ENCODE measurements at places on chromosomes 4 and X. TPM values are rescaled to one million over a fixed set of nuclear protein-coding genes. Genes with fewer than 3 reads are reported as not detected.
A peak's percentile ranks its signal among the peaks of the same experiment; 100 is the strongest.

The HDX gene
- 3.4 TPM for total RNA-seq

The TREX2 gene
- total RNA-seq, result 0.74 TPM

The IRF2 gene
- 18.4 TPM for total RNA-seq

GRCh38 chrX:140343226-140343868, 161.5 kb downstream of the SOX3 start:
- DNase-seq, result peak; percentile 37

DNA sequence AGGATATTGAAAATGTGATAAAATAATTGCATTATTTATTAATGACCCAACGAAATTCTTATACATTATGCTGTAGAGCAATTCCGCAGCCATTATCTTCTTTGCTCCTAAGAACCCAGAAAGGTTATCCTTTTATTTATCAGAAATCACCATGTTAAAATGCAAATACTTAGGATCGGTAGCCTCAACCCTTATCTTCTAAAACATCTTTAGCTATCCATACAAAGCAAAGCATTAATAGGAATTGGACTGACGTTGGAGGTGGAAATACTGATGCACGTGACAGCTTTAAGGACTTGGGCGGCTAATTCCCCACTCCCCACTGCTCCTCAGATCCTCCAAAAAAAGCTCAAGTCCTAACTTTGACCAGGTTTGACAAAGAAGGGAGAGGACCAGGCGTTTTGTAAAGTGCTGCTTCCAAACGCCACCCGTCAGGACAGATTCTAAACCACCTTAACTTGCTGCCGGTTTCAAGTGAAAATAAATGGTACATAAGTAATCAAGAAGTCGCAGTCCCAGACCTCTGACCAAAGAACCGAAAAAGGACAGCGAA, 539 bp upstream of the SPCS3 start:
- no peak for DNase-seq

GRCh38 chrX:133418588-133418987, 3.3 kb upstream of the GPC4 start:
- DNase-seq, result no peak

GRCh38 chr4:30903502-30904214, 183.5 kb downstream of the PCDH7 start:
- DNase-seq, result peak; percentile 31

GRCh38 chr4:8643986-8644385, 51.4 kb downstream of the CPZ start:
- no peak for DNase-seq

GRCh38 chr4:150419939-150420338, 162.0 kb upstream of the MAB21L2 start:
- DNase-seq, result no peak

GRCh38 chr4:187016101-187016500, 292.4 kb upstream of the FAT1 start:
- DNase-seq, result no peak

DNA sequence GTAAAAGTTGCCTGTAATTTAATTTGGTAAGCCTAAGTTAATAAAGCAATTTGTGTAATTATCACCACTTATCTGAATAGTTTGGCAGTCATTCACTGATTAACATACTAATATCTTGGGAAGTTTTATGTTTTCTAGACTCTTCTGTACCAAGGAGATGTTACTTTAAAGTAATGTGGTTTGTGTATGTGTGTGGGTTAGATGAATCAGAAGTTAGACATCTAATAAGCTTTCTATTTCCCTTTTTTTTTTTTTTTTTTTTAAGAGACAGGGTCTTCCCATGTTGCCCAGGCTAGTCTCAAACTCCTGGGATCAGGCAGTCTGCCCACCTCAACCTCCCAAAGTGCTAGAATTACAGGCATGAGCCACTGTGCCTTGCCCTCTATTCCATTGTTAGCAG, 5.3 kb downstream of the SLAIN2 start:
- no peak for DNase-seq

DNA sequence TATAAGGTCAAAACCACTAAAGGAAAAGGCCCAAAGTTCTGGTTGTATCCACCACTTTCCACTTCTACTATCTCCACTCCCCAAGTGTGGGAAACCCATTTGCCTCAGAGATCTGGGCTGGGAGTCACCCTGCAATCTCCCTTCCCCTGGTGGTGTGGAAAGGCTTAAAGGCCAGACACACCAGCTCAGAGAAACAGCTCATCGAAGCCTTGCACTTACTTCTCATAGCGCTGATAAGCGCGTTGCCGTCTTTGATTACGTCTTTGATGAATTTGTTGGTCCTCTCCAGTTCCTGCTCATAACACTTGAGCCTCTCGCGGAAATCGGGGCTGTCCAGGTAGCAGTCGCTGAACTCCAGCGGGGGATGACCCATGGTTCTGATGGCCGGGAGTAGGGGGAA, 647 bp downstream of the OPHN1 start:
- DNase-seq, result no peak

- no peak for DNase-seq
Observed at GRCh38 chr4:151147000-151147399, 47.6 kb downstream of the RPS3A start.

- DNase-seq, result peak; percentile 43
Observed at GRCh38 chr4:93788712-93789111, 39.8 kb upstream of the ATOH1 start.

DNA sequence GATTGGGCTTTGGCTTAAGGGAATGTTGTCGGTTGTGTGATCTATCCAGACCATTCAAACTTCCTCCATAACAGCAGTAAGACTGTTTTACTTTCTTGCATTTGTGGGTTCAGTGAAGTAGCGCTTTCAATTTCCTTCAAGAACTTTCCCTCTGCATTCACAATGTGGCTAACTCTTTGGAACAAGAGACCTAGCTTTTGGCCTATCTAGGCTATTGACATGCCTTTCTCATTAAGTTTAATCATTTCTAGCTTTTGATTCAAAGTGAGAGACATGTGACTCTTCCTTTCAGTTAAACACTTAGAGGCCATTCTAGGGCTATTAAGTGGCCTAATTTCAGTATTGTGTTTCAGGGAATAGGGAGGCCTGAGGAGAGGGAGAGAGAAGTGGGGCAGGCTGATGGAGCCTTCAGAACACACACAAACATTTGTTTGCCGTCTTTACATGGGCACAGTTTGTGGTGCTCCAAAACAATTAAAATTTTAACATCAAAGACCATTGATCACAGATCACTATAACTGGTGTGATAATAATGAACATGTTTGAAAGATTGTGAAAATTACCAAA, 34.1 kb downstream of the ADH5 start:
- DNase-seq, result no peak

DNA sequence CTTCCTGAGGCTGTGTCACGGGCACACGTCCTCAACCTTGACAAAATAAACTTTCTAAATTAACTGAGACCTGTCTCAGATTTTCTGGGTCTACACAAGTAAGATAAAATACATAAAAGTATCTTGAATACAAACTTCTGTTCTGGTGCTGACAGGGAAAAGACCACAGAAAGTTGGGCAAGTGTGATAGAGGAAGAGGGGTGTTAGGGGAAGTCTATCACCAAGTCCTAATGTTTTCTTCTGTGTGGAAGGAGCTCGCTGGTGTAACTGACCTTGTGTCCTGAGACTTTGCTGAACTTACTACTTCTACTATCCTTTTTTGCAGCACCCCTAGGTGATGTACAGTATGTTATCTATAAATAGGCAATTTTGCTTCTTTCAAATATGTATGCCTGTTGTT, 97.0 kb upstream of the STIM2 start:
- no peak for DNase-seq

GRCh38 chr4:139137763-139138162, 39.3 kb downstream of the ELF2 start:
- DNase-seq, result no peak

DNA sequence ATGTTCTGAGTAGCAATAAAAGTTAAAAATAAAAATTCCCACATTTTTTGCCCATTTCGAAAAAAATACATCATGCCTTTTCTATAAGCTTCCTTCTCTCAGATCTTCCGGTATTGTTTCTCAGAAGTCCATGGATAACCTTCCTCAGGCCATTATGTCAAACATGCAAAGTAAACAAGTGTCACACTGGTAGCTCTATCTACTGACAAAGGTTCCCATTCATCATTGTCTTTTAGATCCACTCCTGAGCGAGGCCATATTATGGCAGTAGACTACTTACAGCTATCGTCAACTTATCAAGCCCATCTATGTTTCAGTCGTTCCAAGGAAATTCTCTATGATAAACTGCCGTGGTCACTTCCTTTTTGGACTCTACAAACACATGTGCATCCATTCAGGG, 1068.2 kb downstream of the GLUD2 start:
- DNase-seq, result no peak

GRCh38 chr4:89906777-89907521, 12.3 kb downstream of the MMRN1 start:
- DNase-seq, result no peak

DNA sequence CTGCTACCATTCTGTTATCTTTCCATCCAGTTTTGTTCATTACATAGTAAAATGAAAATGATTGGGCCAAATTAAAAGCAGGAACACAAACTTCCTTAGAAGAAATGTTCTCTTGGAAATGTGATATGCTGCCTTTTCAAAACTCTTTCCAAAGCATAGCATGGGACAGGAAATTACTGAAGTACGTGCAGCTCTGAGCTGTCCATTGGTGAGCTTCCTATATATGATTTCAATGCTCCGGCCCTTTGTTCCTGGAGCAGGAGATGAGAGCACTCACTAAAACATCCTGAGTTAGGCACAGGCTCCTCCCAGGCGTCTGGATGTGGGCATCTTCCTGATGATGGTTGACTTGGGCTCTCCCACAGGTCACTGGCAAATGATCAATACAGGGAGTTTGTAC, 33.0 kb upstream of the ANXA3 start:
- no peak for DNase-seq

The PAGE2 gene
- not detected for total RNA-seq

DNA sequence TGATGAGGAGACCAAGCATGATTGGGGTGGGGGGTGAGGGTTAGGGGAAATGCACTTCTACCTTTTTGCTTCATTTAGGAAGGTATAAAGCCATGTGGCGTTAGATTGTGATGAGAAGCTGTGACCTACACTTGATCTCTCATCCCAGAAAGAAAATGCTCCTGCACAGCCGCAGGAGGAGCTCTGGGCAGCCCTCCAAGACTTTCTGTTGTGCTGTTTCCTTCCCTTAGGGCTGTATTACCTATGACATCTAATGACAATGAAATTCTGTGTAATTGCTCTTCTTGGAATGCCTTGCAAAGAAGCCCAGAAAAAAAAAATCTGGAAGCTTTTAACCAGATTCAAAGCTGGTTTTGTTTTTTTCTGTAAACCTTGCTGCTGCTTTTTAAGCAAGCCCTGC, 13.4 kb downstream of the PRPS2 start:
- no peak for DNase-seq

DNA sequence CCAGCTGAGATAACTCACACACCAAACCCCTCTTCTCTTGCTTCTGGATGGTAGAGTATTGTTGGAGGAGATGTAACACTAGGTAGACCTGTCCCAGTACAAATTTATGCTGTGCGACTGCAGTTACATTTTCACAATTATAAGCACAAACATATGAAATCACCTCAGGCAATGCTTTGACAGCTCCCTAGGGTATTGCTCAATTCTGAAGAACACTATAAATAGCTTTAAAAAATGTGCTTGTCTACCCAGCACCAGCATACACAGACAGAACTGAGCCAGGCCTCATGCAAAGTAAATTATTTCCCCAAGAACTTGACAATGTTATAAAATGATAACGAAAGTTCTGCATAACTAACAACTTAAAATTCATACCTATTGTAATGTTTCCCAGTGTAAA, 1999.1 kb upstream of the ADGRL3 start:
- peak; percentile 2 for DNase-seq

The MAN2B2 gene
- 12.8 TPM for total RNA-seq

GRCh38 chr4:182799515-182800215, 117.5 kb downstream of the DCTD start:
- DNase-seq, result no peak

GRCh38 chr4:77193511-77194102, 36.6 kb downstream of the CCNG2 start:
- no peak for DNase-seq

DNA sequence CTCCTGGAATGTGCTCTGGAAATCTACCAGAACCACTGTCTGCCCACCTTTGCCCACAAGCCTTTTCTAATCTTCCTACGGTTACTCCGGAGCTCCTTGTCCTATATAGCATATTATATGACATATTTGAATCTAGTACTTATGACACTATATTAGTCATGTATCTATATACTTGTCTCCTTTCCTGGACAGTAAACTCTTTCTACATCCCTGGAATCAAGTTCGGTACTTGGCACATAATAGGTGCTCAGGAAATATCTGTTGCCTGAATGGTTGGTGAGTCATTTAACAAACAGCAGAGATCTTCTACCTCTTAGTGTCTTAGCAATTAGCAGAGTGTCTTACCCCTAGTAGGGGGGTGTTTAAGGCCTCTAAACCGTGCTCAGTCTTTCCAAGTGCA, 123.6 kb downstream of the RELL1 start:
- peak; percentile 83 for DNase-seq

- DNase-seq, result no peak
Observed at GRCh38 chr4:67871867-67872266, 11.9 kb downstream of the TMPRSS11D start.

- DNase-seq, result no peak
Observed at GRCh38 chr4:7652451-7652881, 217.7 kb upstream of the PSAPL1 start.

The DUSP9 gene
- 1.7 TPM for total RNA-seq

DNA sequence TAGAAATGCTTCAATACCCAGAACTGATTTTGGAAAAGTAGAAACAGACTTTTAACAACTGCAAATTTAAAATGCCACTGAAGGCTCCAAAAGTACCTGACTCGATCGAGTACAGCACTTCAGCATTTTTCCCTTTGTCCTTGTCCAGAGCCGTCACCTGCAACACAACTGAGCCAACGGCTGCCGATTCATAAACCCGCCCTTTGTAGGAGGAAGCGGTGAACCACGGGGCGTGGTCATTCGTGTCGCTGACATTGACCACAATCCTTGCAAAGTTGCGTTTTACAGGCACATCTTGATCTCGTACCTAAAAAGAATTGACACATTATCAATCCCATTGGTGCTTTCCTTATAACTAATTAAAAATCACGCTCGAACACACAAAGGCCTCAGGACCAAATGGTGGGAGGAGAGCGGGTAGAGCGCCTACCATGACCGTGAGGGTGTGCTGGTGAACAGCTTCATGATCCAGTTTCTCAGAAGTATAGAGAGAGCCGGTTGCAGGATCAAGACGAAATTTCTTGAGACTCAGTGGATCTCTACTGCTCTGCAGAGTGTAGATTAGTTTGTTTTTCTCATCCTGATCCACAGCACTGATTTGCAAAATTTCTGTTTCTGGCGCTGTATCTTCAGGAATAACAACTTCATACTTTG, 72.8 kb upstream of the MTNR1A start:
- DNase-seq, result no peak

GRCh38 chr4:6909970-6910339, 329 bp downstream of the TBC1D14 start:
- no peak for DNase-seq

GRCh38 chr4:144740316-144740715, 94.4 kb downstream of the HHIP start:
- peak; percentile 40 for DNase-seq

- no peak for DNase-seq
Observed at GRCh38 chr4:87032884-87033533, 98.2 kb downstream of the AFF1 start.

The TRIML1 gene
- total RNA-seq, result not detected

- DNase-seq, result no peak
Observed at GRCh38 chr4:124937993-124938392, 225.5 kb upstream of the ANKRD50 start.

The CNKSR2 gene
- 0.78 TPM for total RNA-seq

- DNase-seq, result no peak
Observed at GRCh38 chr4:54727346-54727745, 69.6 kb downstream of the KIT start.

GRCh38 chrX:40420899-40421729, 159.7 kb upstream of the ATP6AP2 start:
- no peak for DNase-seq

All from foreskin keratinocyte (primary cell).